ENCODE measurements at places on chromosomes 3 and 15.

GRCh38 chr3:46934498-46935167 is 41.9 kb downstream of the CCDC12 start:
- no peak for DNase-seq

- DNase-seq: no peak
These were observed 342.2 kb downstream of the GBE1 start for GRCh38 chr3:81419228-81419627.

DNA sequence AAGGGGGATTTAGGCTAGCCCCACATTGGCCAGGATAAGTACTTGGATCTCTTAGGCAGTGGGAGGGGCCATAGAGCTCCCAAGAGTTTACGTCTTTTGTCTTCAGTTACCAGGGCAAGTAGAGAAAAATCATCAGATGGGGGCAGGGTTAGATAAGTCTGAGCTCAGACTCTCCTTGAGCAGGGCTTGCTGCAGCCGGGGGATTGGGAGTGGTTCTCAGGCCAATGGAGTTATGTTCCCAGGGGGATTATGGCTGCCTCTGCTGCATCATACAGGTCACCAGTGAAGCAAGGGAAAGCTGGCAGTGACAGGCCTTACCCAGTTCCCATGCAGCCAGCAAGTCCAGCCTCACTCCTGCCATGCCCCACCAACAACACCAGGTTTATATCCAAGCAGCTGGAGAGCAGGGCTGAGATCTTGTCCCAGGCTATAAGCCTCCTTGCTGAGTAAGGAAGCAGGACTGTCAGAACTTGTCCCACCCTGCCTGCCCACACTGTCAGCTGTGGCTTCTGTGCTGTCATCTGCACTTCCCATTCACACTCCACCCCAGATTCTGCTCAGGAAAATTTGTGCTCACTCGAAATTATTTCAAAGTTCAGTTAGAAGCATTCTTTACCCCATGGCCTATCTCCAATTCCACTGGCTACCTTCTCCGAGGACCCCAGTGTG is 215.3 kb downstream of the FAM43A start:
- DNase-seq: no peak

DNA sequence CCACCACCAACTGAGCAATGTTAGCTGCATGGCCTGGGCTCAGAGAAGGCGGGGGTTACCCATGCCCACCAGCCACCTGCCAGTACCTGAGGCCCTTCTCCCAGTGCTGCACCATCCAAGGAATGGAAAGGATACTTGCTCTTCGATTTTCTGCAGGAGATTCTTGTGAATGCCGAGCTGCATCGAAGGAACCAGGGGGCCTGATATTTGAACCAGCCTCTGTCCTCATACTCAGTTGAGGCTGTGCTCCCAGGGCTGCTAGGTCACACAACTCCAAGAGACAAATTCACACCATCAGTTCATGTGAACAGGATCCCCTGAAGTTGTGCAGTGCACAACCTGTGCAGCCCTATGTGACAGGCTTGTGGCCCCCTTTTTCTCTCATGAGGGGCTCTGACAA is 18.0 kb downstream of the PLA2G4F start:
- no peak for DNase-seq

DNA sequence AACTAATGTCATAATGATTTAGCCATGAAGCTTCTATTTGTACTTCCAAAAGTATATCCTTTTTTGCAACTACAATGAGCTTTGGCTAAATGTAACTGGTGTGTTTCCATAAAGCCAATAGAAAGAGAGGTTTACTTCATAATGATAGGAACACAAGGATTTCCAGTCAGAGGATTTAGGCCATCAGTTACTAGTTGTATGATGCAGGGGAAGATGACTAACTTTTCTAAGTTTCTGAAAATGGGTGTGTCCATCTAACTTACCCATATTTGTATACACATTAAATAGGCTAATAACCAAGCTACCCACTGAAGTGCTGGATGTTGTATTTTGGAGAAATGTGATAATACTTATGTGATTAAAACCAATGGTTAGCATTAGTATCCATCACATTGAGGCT is 55.7 kb downstream of the SLC4A7 start:
- DNase-seq: no peak

DNA sequence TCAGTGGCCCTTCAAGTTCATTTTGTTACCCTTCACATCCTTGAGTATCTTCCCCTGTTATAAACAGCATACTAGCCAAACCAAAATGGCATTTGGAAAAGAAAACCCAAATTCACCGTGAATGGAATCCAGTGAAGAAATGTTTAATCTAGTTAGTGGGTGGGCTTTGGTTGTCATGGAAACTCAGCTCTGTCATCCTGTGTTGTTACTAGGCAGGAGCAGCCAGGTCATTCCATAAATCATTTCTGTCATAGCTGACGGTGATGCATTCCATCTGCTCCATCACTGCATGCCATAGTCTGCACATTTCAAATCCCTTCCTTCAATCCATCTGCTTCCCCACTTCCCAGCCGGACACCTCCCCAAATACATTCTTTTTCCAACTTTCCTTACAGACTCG is 140.4 kb upstream of the CGNL1 start:
- no peak for DNase-seq

GRCh38 chr3:103025880-103026279 is 591.1 kb downstream of the ZPLD1 start:
- DNase-seq: no peak

DNA sequence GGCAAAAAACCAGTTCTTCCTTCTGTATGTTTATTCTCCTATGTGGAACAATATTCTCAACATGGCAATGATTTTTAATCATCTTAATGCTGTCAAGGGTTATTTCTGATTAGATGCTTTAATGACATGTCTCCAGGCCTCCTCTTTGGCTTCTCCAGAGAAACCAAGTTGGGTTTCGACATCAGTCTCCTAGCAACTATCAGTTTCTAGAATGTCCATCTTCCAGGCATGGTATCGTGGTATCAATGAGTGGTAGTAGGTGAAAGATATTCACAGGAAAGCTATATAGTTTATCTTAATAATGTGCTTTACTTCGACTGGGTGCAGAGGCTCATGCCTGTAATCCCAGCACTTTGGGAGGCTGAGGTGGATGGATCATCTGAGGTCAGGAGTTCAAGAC is 128.5 kb downstream of the C3orf70 start:
- no peak for DNase-seq

DNA sequence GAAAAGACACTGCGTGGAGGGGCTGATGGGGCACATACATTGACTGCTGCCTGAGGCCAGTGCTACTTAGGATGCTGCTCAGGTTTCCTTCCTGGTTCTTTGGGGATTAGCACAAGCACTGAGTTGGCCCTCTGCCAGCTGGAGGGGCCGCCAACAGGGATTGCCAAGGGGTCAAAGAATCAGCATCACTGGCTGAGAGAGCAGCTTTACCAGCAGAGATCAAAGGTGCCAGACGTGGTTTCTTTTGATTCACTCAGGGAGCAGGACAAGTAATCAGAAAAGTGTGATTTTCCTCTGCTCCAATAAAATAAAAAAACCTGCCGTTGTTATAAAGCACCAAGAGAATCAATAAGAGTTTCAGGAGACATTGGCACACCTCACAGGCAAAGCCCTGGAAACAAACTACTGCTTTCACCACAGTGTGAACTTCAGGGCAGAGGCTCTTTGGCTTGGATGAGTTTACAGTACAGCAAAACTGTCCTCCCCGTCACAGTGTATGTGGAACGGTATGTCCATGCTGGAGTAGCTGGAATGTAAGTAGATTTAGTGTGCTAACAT is 45.8 kb upstream of the FSIP1 start:
- peak; percentile 41 for DNase-seq

DNA sequence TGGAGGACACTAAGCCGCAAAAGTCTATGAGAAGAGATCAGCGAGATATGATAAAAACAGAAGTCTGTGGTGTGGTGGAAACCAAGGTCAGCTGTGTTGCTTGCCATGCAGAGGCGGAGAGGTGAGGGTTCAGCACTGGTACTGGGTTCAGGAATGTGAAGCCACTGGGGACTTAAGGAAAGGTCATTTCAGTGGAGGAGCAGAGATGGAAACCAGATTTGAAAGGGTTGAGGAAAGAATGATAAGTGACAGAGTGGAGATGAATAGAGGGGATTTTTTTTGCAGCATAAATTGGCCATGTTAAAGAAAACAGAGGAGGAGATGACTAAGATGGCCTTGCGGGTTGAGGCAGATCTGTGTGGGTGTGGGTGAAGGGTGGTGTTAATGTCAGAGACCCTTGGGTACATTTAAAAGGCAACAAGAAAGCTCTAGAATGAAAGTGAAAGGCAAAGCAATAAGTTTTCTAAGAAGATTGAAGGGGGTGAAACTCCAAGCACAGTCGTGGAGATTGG is 265.5 kb downstream of the ADAMTSL3 start:
- no peak for DNase-seq

DNA sequence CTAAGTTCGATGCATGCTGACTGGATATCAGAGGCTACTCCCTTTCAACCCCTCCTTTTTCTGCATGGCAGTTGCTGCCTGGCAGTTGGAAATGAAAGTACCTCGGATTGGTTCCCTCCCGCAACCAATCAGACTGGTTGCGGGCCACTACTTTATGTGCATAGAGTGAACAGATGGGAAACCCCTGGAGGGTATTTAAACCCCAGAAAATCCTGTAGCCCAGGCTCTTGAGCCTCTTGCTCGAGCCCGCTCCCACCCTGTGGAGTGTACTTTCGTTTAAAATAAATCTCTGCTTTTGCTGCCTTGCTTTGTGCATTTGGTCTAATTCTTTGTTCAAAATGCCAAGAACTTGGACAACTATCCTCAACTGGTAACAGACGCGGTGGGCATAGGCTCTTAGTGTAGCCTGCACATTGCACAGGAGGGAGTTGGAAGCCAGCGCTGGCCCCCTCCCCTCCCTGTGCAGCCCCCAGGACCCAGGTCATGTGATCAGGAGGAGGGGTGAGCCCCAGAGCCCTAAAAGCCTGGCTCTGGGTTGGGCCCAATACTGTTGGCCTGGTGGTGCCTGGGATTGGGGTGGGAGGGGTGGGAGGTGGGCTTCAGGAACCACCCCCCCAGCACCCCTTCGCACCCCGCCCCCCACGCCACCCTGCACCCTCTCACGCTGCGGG is 26.8 kb downstream of the RHCG start:
- DNase-seq: no peak

- DNase-seq: no peak
These were observed 8.3 kb downstream of the AKAP13 start for GRCh38 chr15:85388566-85389305.

- peak; percentile 60 for DNase-seq
These were observed 65.4 kb downstream of the BDH1 start for GRCh38 chr3:197490098-197491058.

- DNase-seq: no peak
These were observed 38.6 kb upstream of the NANOGP8 start for GRCh38 chr15:35123743-35124142.

GRCh38 chr15:25652704-25653103 is 210.4 kb downstream of the ATP10A start:
- no peak for DNase-seq

- no peak for DNase-seq
These were observed 19.3 kb upstream of the GPX1 start for GRCh38 chr3:49377483-49377882.

DNA sequence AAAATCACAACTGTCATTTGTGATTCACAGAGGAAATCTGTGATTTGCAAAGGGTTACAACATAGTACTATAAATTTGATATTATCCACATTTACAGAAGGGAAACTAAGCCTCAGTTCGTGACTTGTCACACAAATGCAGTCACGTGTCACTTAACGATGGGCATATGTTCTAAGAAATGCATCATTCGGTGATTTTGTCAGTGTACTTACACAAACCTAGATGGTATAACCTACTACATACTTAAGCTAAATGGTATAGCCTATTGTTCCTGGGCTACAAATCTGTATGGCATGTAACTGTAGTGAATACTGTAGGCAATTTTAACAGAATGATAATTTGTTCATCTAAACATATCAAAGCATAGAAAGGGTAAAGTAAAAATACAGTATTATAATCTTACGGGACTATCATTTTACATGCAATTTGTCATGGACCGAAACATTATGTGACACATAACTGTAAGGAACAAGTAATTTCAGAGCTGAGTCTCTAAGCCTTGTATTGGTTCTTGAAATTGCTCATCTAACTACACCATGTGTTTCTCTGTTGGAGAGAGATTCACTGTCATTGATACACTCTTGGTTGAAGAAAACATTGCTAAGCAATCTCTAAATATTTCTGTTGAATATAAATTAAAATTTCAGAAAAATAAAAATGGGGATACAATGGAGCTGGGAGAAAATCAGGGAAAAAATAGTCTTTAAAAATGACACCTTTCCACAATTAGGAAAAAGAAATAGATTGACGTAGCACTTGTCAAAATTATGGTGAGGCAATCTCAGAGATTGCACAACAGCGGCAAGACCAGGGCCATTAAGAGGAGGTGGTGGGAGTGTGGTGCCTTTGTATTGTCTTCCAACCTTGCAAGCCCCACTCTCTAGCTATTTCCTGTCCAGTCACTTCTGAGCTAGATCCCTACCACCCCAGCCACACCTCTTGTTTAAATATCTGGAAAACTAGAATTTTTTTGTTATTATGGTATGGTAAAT is 645.8 kb upstream of the TBL1XR1 start:
- no peak for DNase-seq

DNA sequence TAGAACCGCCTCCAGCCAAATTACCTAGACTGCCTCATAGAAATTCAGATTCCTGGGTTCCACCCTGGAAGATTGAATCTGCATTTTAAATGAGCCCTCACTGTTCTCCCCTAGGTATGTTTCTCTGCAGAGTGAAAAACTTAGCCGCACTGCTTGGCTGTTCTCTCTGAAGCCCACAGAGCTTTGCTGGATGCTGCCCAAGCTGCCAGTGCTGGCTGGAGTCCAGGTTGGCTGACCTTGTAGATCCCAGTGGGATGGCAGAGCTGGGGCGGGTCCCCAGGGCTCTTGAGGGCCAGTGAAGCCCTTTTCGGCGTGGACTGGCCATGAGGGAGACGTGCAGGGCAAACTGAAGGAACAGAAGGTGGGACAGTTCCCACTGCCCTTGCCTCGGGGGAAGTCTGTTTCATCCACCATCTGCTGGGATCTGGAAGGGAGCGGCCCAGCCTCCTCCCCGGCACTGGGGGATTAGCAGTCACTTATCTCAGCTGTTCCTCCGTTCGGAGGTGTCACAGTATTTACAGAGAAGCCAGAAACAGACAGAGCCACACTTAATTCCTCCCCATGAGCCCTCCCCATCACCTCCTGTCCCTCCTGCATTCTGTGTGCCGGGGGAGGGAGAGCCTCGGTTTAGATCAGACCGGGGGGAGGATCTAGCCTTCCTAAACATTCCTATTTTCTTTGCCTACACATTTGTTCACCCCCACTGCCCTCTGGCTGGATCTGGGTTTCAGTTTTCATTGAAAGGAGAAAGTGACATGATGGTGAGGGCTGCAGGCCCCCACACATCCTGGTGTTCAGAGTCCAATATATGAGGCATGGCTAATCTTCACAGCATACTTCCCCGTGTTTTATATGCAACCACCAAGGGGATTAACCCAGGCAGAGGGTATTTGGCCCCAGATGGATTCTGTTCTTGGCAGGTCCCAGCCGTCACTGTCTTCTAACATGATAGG is 4.1 kb upstream of the ACTC1 start:
- no peak for DNase-seq

- no peak for DNase-seq
These were observed 1.5 kb downstream of the ST8SIA2 start for GRCh38 chr15:92395098-92395635.
